ENCODE measurements at places on chromosomes 3 and 15.

DNA sequence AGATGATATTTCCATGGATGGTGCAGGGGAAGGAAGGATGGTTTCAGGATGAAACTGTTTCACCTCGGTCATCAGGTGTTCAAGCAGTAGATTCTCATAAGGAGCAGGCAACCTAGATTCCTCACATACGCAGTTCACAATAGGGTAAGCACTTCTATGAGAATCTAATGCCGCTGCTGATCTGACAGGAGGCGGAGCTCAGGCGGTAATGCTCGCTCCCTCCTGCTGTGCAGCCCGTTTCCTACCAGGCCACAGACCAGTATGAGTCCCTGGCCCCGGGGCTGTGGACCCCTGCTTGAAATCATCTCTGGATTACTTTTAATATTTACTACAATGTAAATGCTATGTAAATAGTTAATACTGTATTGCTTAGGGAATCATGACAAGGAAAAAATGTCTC is 241.8 kb downstream of the ROBO2 start:
- DNase-seq: no peak

DNA sequence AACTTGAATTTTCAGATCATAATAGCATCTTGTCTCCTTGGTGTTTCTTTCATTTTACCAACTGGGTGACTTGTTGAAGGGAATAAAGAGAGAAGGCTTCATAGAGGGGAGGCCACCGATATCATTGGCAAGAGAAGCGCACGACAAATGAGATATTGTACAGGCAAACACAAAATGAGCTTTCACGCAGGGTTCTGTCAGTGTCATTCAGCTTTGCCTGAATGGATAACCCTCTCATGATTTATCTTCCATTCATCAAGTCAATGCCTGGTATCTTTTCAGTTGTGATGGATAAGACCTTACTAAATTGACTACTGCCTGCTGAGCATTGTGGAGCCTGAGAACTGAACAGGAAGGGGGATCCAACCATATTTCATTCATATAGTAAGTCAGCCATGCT is 188.6 kb upstream of the EPHA3 start:
- no peak for DNase-seq

GRCh38 chr3:42229266-42229941 is 36.6 kb downstream of the CCK start:
- no peak for DNase-seq

- no peak for DNase-seq
Observed at GRCh38 chr3:154758109-154758868, 321.8 kb upstream of the MME start.

DNA sequence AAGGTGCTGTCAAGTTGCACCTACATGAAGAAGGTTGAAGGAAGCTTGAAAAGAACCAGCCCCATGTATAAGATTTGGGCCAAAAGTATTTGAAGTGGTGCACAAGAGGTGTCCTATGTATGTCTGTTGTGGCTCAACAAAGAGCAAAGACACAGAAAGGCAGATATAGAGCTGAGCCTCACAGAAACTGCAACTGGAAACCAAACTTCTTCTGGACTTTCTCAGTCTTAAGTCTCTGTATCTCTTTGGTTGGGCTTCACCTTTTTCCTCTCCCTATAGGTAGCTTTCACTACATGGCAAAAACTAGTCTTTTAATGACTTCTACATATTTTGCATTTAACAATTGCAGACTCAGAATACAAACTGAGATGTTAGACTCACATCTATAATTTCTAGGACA is 8.8 kb upstream of the CMC1 start:
- no peak for DNase-seq

DNA sequence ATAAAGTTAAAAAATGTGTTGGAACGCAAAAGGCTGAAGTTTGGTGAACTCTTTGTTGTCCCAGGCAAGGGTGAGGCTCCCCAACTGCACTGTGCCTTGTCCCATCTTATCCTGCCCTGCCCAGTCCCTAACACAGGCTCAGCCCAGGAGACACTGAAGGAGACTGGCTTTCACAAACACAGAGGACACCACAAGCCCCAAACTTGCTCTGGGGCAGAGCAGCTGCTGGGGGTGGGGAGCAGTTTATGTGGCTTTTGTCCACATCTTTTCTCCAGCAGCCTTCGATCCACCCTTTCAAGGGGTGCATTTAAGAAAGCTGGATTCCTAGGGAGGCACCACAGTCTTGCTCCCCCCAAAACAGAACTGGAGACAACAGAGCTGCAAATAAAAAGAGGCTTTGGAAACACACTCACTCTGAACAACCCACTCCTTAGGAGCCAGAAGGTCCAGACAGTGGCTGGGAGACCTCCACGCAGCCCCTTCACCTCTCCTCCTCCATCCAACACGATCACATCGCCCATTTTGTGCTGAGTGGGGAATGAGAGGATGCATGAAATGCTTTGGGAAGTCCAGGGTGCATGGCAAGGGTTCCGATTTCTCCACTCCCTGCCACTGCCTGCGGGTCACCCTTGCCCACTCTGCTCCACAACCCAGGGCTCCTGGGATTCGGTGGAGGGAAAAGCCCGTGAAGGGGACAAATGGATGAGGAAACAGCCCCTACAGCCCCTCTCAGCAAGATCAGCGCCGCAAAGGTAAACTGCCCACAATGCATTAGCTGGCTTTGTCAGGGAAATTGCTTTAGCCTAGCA is 260.5 kb upstream of the TLE3 start:
- DNase-seq: no peak

DNA sequence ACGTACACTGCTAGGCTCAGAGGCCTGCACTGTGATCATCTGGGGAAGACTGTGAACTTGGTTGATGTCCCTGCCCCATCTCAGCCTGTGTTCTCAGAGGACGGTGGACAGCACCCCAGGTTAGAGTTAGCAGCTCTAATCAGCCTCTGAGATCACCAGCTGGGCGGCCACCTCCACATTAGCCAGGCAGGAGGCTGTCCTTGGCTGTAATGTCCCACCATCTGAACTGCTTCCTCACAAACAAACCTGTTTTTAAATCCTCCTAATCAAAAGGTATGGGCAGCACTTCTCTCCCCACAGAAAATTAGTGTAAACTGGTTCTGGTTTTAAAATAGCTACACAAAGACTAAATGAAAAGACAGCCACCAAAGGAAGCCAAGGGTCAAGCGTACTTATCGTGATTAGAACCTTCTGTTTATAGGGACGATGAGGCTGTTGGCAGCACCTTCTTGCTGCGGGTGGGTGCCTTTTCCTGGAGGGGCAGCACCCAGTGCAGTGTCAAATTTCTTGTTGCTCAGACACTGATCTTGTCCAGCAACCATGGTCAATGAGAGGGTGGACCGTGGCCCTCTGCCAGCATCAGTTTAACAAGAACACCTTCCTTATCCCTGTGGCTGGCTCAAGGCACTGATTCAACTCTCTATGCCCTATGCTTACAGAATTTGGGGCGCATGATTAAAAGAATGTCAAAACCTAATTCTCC is 24.6 kb downstream of the ACSBG1 start:
- no peak for DNase-seq

DNA sequence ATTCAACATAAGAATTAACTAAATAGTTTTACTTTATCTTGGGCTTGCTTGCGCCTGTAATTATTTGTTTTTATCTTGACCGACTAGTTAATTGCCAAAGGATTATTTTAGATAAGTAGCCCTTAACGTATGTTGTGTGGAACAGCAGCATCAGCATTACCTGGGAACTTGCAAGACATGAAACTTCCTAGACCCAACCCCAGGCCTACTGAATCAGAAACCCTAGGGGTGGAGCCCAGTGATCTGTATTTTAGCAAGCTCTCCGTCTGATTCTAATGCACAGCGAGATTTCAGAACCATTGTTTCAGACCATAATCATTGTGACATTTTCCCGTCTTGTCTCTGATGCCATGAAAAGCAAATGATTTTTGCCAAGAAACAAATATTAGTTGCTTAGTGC is 31.1 kb downstream of the FILIP1L start:
- no peak for DNase-seq

DNA sequence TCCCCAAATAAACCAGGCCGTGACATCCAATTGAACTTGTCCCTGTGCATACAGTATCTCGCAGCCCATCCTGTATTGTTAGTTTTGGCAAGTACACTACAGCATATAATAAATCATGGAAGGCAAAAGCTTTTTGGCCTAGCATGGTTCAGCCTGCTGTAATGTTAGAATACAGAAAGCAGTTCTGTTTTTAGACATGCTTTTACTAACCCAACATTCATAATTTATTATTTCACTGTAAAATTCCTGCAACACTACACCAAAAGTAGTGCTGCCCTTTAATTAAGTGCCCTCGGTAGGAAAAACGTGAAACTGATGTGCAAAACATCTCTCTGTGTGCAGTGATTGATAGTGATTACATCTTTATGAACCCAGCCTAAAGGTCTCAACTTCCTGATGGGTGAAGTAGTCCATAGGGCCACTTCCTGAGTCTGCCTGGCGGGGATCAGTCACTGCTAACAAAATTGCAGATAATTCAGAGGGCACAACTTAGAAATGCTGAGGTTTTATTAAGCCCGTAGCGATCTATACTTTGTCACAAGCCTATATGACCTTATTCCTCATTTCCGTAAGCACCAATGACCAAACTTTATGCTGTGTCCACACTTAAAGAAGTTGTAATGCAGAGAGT is 227.8 kb downstream of the CDIN1 start:
- no peak for DNase-seq

DNA sequence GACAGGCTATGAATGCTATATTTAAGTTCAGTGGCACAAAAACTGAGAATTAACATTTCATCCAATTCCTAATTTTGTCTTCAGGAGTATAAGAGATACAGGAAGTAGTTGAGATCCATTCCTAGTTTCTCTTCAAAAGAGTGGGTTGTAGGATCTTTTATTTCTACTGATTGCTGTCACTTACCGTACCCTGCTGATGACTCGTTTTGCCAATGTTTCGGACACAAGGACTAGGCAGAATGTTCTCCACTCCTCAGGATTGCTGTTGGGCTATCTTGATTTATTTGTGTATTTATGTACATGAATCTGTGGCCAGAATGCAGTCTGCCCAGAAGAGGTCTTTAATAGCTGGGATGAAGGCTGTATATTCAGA is 11.9 kb downstream of the ARL8B start:
- no peak for DNase-seq

GRCh38 chr15:56523521-56523920 is 58.6 kb upstream of the MNS1 start:
- DNase-seq: no peak

- no peak for DNase-seq
Observed at GRCh38 chr3:60577601-60578000, 673.7 kb downstream of the FHIT start.

DNA sequence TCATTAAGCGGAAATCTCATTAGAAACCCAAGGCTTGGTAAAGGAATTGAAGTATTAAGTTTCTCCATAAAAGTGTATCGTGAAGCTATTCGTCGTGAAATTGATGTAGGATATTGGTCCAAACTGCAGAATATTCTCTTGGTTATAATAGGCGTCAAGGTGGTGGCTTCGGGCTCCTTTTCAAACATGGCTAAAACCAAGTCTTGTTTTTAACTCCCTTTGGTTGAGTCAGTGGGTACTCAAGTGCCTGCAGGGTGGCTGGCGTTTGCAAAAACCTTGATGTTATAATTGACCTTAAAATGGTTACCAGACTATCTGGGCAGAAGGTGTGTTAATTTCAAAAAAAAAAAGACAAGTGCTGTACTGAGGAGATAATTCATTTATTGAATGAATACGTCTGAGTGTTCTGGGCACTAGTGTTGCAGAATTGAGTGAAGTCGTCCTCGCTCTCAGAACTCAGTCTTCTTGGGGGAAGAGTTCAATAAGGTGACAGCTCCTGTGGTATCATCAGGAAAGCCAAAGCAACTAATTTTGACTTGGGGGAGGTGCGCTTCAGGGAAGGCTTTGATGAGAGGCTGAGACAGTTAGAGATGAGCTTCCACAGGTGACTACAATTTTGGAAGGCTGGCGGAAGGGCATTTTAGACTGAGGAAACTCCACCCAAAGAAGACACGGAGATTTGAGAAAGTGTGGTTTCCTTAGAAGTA is 1.5 kb downstream of the UBE2Q2 start:
- DNase-seq: peak; percentile 7

DNA sequence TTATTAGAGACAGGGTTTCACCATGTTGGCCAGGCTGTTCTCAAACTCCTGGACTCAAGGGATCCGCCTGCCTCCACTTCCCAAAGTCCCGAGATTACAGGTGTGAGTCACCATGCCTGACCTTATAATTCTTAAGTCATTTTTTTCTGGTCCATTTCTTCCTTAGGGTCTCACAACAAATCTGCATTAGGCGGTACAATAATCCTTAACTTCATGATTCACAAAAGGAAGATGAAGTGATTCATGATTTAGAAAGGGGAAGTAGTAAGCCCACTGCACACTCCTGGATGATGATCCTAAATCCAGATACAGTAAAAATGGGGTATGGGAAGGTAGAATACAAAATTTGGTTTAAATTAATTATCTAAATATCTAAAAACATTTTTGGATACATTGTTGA is 45.0 kb upstream of the TKT start:
- DNase-seq: no peak

- no peak for DNase-seq
Observed at GRCh38 chr3:150035910-150036612, 65.4 kb upstream of the PFN2 start.

DNA sequence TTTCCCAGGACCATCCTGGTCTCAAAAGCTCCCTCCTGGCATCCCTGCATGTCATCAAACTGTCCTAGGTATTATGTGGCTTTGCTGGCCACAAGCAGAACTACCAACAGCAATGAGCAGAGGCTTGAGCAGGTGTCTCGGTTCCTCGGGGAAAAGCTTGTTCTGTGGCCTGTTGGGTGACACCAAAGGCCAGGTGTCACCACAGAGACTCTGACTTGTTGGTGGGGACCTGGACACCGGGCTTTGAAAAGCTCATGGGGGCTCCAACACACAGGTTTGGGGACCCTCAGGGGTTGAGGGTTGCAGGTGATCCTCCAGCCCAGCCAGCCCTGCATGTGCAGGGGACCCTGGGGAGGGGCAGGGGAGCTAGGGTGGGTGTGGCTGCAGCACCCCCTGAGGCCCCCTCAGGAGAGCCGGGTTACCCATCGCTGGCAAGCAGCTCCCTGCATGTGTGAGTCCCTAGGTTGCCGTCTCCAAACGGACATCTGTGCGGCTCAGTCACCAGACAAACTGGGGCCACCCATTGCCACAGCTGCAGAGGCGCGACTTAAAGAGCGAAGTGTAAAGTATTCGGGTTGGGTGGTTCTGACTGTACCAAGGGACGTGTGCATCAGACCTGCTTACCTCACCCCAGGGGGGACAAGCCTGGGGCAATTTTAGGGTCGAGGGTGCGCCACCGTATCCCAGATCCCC is 140.1 kb downstream of the CHSY1 start:
- no peak for DNase-seq

GRCh38 chr15:73683777-73684580 is at the start of gene CD276:
TSS of gene CD276 (plus strand) at chr15:73684383. CDS start at chr15:73699640, 15,257 bp downstream.
- DNase-seq: no peak

DNA sequence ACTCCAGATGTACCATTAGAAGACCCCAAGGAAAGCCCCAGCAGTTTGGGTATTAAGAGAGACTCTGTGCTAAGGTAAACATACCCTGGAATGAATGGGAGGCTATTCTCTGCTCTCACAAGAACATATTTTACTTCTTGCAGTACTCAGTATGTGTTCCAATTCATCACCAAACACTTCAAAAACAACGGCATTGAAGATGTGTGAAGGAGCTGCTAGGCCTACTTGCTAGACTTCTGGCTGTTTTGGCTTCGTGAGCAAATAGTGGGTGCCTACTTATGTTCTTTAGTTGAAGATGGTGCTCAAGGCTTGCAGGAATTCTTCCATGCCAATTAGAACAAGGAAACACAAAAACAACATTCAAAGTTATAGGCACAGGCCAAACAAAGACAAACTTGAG is 514.5 kb downstream of the ROBO1 start:
- DNase-seq: no peak

GRCh38 chr3:31701286-31701685 is 168.6 kb downstream of the STT3B start:
- DNase-seq: no peak

GRCh38 chr15:100253640-100254039 is 88.1 kb downstream of the ADAMTS17 start:
- no peak for DNase-seq
